ENCODE measurements at places on chromosomes 1 and 21. TPM values are rescaled to one million over a fixed set of nuclear protein-coding genes. Genes with fewer than 3 reads are reported as not detected.

LCE3D gene
- total RNA-seq: not detected

PTPN7 gene
- total RNA-seq: 0.22 TPM

ATP5PO gene
- 263 TPM for total RNA-seq

NR1I3 gene
- not detected for total RNA-seq

FASLG gene
- not detected for total RNA-seq

OR10J1 gene
- total RNA-seq: not detected

UTS2 gene
- total RNA-seq: not detected

OR6F1 gene
- not detected for total RNA-seq

UBASH3A gene
- not detected for total RNA-seq

CFHR1 gene
- not detected for total RNA-seq

DNA sequence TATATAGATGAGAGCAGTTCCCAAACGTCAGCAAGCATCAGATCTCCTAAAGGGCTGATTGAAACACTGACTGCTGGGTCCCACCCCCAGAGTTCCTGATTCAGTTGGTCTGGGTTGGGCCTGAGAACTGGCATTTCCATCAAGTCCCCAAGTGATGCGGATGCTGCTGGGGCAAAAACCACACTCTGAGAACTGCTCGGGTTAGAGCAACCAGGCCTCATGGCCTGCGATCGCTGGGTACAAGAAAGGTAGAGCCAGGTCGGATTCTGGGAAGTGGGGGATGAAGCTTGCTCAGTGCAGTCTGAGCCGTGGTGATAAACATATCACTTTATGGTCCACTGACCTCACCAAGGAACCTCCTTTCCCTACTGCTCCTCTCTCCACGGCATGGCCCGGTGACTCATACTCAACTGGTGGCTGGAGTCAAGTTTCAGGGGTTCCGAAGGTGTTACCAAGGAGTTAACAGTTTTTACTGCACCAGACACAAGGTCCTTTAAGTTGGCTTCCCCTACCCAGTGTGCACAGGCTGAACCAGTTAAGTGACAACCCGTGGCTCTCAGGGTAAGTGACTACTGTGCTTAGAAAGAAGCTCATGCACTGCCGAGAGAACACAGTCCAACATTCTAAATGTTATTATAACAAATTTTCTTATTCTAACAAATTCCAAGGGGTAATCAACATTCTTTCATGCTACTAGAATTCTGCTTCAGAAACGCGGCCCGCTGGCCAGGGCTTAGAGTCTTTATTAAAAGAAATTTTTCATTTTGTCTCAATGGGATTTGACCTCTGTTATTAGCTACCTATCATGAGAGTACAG, 153.5 kb downstream of the TGFBR3 start:
- no peak overlapping the region for H3K27ac ChIP-seq
- H3K36me3 ChIP-seq: no peaks in the 10 kb centered on the region
- no peaks in the 10 kb centered on the region for H3K27me3 ChIP-seq
- no peak for DNase-seq

GRCh38 chr1:210944252-210944651, 189.7 kb downstream of the KCNH1 start:
- H3K27ac ChIP-seq: no peak overlapping the region
- DNase-seq: no peak
- H3K36me3 ChIP-seq: no peaks in the 10 kb centered on the region

GRCh38 chr1:82538876-82539275, 738.1 kb downstream of the ADGRL2 start:
- DNase-seq: no peak
- H3K36me3 ChIP-seq: peaks cover 13% of the 10 kb centered on the region
- H3K27me3 ChIP-seq: no peaks in the 10 kb centered on the region

DNA sequence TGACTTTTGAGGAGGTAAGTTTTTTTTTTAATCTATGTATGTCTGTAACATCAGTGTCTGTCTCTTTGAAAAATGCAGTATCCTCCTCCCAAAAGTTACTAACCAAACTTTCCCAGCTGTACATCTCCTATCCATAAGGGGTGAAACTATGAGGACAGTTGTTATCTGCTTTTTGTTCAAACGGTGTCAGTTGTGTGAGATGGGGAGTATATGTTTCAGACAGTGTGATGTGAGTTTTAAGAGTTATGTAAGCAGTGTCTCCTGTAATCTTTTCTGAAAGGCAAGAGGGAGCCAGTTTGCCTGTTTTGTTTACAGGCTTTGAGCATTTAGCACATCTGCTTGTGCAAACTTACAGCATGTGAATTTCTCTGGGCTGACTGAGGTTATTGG, 34.8 kb upstream of the CACYBP start:
- H3K4me3 ChIP-seq: no peak overlapping the region
- H3K27me3 ChIP-seq: no peaks in the 10 kb centered on the region
- H3K36me3 ChIP-seq: peaks cover 12% of the 10 kb centered on the region

GRCh38 chr1:172885971-172886370, 164.8 kb downstream of the TNFSF18 start:
- no peak for DNase-seq
- no peaks in the 10 kb centered on the region for H3K36me3 ChIP-seq
- no peak overlapping the region for H3K27ac ChIP-seq
- no peaks in the 10 kb centered on the region for H3K27me3 ChIP-seq

- H3K27ac ChIP-seq: no peak overlapping the region
- H3K4me3 ChIP-seq: no peak overlapping the region
- H3K4me1 ChIP-seq: no peaks in the 10 kb centered on the region
Measured at GRCh38 chr21:44991538-44992483, 52.0 kb downstream of the SLX9 start.

DNA sequence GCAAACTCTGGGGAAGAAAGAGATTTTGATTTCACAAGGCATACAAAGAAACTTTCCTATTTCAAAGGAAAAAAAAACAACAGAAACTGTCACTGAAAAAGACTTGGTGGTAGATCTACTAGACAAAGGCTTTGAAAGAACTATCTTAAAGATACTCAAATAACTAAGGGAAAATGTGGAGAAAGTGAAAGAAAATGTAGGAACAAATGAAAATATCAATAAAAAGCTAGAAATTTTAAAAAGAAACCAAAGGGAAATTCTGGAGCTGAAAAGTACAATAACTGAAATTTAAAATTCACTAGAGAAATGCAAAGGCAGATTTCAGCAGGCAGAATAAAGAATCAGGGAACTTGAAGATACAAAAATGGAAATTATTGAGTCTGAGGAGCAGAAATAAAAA, 6.2 kb downstream of the COL6A2 start:
- H3K27ac ChIP-seq: no peak overlapping the region
- H3K27me3 ChIP-seq: 0 out of 2 replicates have a peak, but pooled peaks cover 3% of the 10 kb centered on the region
- no peaks in the 10 kb centered on the region for H3K4me1 ChIP-seq
- H3K4me3 ChIP-seq: no peak overlapping the region

DNA sequence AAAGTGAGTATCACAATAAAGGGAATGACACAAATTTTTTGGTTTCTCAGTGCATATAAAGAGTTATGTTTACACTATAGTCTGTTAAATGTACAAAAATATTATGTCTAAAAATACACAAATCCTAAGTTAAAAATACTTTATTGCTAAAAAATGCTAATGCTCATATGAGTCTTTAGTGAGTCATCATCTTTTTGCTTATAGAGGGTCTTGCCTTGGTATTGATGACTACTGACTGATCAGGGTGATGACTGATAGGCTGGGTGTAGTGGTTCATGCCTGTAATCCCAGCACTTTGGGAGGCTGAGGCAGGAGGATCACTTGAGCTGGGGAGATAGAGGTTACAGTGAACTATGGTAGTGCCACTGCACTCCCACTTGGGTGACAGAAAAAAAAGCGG, 12.9 kb upstream of the NUF2 start:
- no peaks in the 10 kb centered on the region for H3K27me3 ChIP-seq
- DNase-seq: no peak
- H3K36me3 ChIP-seq: peaks cover 3% of the 10 kb centered on the region
- no peaks in the 10 kb centered on the region for H3K4me1 ChIP-seq
- no peak overlapping the region for H3K27ac ChIP-seq

- no peak for DNase-seq
- no peaks in the 10 kb centered on the region for H3K36me3 ChIP-seq
- no peak overlapping the region for H3K4me3 ChIP-seq
- peaks cover 15% of the 10 kb centered on the region for H3K4me1 ChIP-seq
- H3K27ac ChIP-seq: no peak overlapping the region
Measured at GRCh38 chr1:94119796-94120569, 965 bp downstream of the ABCA4 start.

- H3K27ac ChIP-seq: peak overlapping the region; percentile 5
- H3K4me1 ChIP-seq: no peaks in the 10 kb centered on the region
- H3K36me3 ChIP-seq: peaks cover 34% of the 10 kb centered on the region
Measured at GRCh38 chr1:153957744-153958110, 685 bp downstream of the CRTC2 start.

- no peak overlapping the region for H3K4me3 ChIP-seq
- no peak for DNase-seq
- no peak overlapping the region for H3K27ac ChIP-seq
- no peaks in the 10 kb centered on the region for H3K27me3 ChIP-seq
Measured at GRCh38 chr1:62840555-62840954, 56.6 kb downstream of the ATG4C start.

DNA sequence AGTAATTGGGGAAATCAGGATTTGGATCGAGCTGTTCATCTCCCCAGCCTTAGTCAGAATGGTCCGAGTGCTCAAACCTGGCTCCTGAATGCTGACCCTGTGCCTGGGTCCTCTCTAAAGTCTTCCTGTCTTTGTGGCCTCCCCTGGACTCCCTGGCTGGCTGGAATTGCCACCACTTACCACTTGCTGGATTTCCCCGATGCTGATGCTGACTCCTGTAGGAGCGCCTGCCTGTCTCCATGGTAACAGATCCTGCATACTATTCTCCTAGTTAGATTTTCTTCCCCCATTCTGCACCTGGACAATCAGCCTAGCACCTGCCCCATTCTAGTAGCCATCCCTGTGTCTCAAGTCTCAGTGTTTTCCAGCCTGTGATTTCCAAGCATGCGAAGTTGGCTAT, 382.2 kb upstream of the ESRRG start:
- H3K27me3 ChIP-seq: no peaks in the 10 kb centered on the region
- no peak for DNase-seq
- H3K4me1 ChIP-seq: no peaks in the 10 kb centered on the region
- H3K27ac ChIP-seq: no peak overlapping the region
- H3K4me3 ChIP-seq: no peak overlapping the region

GRCh38 chr1:179872558-179872957, 5.0 kb downstream of the TOR1AIP2 start:
- no peak overlapping the region for H3K4me3 ChIP-seq
- H3K36me3 ChIP-seq: peaks cover 44% of the 10 kb centered on the region
- H3K27me3 ChIP-seq: no peaks in the 10 kb centered on the region
- H3K27ac ChIP-seq: no peak overlapping the region
- DNase-seq: no peak
- H3K4me1 ChIP-seq: no peaks in the 10 kb centered on the region

- DNase-seq: no peak
- no peaks in the 10 kb centered on the region for H3K4me1 ChIP-seq
- peaks cover 7% of the 10 kb centered on the region for H3K36me3 ChIP-seq
- H3K27ac ChIP-seq: no peak overlapping the region
- no peak overlapping the region for H3K4me3 ChIP-seq
Measured at GRCh38 chr1:94501426-94501825, 40.1 kb downstream of the F3 start.

- no peaks in the 10 kb centered on the region for H3K4me1 ChIP-seq
- no peaks in the 10 kb centered on the region for H3K36me3 ChIP-seq
- no peak overlapping the region for H3K4me3 ChIP-seq
- H3K27me3 ChIP-seq: no peaks in the 10 kb centered on the region
- no peak overlapping the region for H3K27ac ChIP-seq
- no peak for DNase-seq
Measured at GRCh38 chr1:20792196-20792595, 5.1 kb upstream of the HP1BP3 start.

- H3K27ac ChIP-seq: no peak overlapping the region
- no peak overlapping the region for H3K4me3 ChIP-seq
- no peaks in the 10 kb centered on the region for H3K36me3 ChIP-seq
- DNase-seq: no peak
- no peaks in the 10 kb centered on the region for H3K4me1 ChIP-seq
Measured at GRCh38 chr1:91234181-91234580, 170.5 kb downstream of the HFM1 start.

- no peaks in the 10 kb centered on the region for H3K36me3 ChIP-seq
- DNase-seq: no peak
- H3K4me1 ChIP-seq: no peaks in the 10 kb centered on the region
- no peak overlapping the region for H3K4me3 ChIP-seq
- no peaks in the 10 kb centered on the region for H3K27me3 ChIP-seq
- no peak overlapping the region for H3K27ac ChIP-seq
Measured at GRCh38 chr1:236289492-236290131, 7.9 kb upstream of the ERO1B start.

DNA sequence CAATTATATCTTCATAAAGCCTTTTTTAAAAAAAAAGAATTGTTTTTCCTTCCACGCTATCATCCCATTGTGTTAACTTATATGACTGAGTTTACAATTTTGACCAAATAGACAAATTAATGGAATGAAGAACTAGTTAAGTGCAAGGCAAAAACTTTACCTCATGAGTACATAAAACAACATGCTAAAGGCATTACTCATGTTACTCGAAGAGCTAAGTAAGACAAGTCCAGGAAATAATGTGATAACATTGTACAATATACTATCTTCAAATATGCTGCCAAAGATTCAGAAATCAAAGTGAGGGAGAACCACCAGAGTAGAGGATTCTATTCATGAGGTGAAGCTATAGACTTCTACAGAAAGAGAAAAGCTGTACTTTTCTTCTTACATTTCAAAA, 24.2 kb upstream of the DYNLT5 start:
- no peak overlapping the region for H3K4me3 ChIP-seq
- peaks cover 3% of the 10 kb centered on the region for H3K4me1 ChIP-seq
- H3K27ac ChIP-seq: no peak overlapping the region
- no peak for DNase-seq
- no peaks in the 10 kb centered on the region for H3K36me3 ChIP-seq

- peaks cover 7% of the 10 kb centered on the region for H3K27me3 ChIP-seq
- DNase-seq: peak; percentile 89
- H3K27ac ChIP-seq: no peak overlapping the region
- peaks cover 4% of the 10 kb centered on the region for H3K4me1 ChIP-seq
Measured at GRCh38 chr21:26965040-26965906, 1.6 kb downstream of the ADAMTS5 start.

GRCh38 chr1:228974273-228974672, 239.0 kb downstream of the RHOU start:
- no peak overlapping the region for H3K27ac ChIP-seq
- H3K4me1 ChIP-seq: no peaks in the 10 kb centered on the region
- H3K4me3 ChIP-seq: no peak overlapping the region
- DNase-seq: no peak

DNA sequence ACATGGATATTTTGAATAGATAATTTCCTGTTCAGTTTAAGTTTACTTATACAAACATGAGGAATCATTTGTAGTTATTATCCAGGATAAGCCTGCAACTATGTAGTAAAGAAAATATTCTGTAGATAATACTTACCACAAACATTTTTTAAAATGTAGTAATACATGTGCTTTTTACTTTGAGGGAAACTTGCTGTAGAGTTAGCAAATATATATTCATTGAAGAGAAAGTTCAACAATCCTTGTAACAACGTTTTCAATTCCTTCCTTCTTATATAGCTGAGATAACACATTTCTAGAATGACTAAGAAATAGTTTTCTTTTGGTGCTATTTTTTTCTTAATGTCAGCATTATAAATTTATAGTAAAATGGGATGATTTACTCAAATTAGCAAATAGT, 664.6 kb upstream of the ADAMTS5 start:
- no peak overlapping the region for H3K4me3 ChIP-seq
- H3K27me3 ChIP-seq: no peaks in the 10 kb centered on the region
- no peak overlapping the region for H3K27ac ChIP-seq
- no peaks in the 10 kb centered on the region for H3K36me3 ChIP-seq

- no peaks in the 10 kb centered on the region for H3K27me3 ChIP-seq
- no peak for DNase-seq
- no peak overlapping the region for H3K4me3 ChIP-seq
- no peaks in the 10 kb centered on the region for H3K4me1 ChIP-seq
- H3K36me3 ChIP-seq: no peaks in the 10 kb centered on the region
Measured at GRCh38 chr1:116777831-116778830, 23.9 kb downstream of the CD2 start.
